ENCODE measurements at places on chromosomes 12 and 14.

DNA sequence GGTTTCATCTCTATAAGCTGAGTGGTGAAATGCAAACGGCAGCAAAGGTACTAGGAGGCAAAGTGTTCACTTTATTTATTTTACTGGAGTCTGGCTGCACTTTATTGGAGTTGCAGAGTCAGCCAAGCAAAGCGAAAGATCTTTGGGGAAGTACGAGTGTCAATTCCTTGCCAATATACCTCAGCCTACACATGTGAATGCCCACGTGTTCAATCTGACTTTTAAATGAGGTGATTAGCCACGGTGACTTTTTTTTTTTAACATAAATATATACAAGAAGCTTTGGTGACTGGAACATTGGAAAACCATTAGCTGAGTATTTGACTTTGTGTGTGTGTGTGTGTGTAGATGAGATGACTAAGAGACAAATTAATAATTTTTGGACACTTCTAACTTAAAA is 178.8 kb downstream of the NTS start:
- no peak for DNase-seq

DNA sequence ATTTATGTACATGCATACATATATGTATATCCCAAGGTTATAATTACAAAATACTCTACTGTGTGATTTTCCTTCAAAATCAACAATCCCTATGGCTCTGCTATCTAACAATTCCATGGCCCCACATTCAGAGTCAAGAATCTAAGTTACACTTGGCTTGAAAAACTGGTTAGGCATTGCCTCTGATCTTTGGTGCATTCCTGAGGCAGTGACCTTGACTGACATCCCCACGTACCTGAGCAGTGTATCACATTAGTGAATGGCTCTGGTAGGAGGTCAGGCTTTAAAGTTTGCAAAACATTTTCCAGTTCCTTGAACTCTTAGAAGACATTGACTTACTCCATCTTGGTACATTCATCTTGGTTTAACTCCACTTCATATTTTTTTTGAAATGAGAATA is 8.5 kb upstream of the STON2 start:
- no peak for DNase-seq

DNA sequence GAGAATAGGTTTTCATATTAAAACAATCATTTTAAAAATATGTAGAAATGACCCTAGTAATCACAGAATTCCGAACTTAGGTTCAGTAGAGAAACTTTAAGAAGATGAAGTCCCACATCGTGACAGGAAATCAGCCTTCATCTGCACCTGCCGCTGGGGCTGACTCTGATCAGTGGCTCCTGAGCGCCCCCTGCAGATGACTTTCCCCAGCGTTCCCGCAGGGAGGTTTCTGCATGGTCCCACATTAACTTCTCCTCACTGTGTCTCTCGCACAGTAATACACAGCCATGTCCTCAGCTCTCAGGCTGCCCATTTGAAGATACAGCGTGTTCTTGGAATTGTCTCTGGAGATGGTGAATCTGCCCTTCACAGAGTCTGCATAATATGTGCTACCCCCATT is 1131.1 kb downstream of the TMEM121 start:
- no peak for DNase-seq

GRCh38 chr12:54558311-54558710 is 8.9 kb downstream of the PDE1B start:
- no peak for DNase-seq

DNA sequence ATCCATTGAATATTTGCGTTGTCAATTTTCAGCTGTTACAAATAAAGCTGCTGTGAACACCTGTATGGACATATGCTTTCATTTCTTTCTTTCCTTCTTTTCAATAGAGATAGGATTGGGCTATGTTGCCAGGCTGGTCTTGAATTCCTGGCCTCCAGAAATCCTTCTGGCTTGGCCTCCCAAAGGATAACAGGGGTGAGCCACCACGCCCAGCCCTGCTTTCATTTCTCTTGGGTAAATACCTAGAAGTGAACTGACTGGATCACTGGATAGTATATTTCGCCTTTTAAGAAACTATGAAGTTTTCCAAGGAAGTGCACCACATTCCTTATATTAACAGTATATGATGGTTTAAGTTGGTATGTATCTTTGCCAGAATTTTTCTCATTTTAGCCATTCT is 32.3 kb upstream of the EAPP start:
- no peak for DNase-seq

- DNase-seq = no peak
Measured at GRCh38 chr14:77804592-77804991, 4.7 kb downstream of the ADCK1 start.

DNA sequence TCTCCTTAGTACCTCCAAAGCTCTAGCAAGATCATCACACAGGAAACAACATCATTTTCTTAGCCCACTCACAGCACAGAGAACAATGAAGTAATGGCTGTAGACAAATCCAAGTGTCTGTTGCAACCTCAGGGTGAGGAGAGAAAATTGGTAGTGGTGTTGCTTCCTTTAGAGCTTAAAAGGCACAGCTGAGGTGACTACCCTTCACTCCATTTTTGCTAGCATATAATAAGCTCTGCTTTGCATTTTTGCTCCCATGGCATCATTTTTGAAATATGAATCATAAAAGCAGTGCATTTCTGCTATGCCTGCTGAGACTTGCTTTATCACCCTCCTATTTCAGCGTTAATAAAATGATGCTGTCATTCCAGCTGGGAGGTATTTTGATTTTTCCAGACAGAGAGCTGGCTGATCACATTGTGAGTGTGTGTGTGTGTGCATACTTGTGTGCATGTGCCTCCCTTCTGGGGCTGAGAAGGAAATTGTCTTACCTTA is 18.5 kb upstream of the PCNX1 start:
- DNase-seq = no peak

GRCh38 chr12:120529641-120530417 is 871 bp upstream of the COQ5 start:
- DNase-seq = no peak

DNA sequence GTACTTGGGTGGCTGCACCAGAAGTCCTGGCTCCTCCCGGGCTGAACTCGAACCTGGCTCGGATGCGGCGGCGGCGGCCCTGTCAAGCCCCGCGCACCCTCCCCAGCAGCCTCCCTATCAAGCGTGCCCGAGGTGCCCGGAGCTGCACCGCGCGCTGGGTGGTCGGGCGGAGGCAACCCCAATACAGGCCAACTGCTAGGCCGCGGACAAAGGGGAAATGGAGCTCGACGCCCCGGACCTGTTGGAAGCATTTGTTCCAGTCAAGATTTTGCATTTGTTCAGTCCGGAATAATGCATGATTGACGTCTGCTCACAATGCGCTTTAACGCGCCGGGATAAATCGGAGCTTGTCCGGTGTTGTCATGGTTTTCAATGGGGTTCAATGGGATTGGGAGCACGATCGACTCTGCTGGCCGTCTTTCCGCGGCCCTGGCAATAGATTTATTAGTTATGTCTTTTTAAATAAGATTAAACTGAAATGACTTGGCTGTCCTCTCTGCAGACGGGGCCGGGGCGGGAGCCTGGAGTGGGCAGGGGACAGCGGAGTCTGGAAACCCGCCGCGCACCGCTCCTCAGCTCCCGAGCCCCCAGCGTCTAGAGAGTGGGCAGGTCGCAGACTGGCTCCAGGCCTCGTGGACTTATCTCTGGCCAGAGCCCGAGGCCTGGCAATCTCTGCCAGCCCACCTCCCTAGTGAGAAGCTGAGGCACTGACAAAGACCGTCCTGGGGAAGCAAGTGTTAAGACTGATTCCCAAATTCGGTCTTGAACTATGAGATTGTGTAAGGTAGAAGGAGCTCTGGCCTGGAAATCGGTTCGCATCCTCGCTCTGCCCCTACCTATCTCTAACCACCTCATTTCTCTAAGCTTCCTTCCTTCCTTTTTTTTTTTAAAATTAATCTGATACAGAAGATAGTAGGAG is 1.7 kb upstream of the NKX2-8 start:
- DNase-seq = no peak

DNA sequence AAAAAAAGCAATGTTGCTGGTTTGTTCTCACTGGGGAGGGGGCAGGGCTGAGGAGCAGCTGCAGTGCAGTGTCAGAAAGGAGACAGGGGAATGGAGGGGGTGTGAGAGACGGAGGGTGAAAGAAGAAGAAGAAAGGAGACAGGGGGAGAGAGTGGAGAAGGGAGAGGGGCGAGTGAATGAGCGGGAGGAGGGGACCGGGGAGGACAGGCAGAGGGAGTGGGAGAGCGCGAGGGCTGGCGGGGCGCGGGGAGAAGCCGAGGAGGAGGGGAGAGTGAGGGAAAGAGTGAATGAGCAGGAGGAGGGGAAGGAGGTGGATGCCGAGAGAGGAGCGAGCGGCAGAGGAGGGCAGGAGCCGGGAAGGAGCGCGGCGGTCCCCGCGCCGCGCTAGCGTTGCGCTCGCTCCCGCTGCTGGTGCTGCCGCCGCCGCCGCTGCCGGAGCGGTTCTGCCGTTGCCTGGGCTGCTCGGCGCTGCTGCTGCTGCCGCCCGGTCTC is at the start of gene NOVA1:
Gene NOVA1 (minus strand): TSS at position 445 of the 492 bp plus-strand sequence. CDS start 597 bp downstream, outside the sequence.
- no peak for DNase-seq

DNA sequence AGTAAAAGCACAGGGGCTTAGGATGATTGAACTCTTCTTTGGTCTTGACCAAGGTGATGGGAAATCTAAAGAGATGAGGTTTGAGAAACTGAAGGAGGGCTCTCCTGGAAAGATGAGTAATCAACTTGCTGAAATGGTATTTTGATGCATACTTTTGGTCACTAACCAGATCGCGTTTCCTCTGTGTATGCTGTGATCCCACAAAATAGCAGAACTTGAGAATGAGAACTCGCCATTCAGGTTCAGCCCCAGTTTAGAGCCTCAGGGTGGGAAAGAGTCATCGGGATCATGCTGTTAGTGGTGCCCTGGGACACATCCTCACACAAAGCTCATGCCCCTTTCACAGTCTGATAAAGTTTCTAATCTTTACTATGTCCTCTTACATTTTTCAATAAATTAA is 488.8 kb downstream of the ETNK1 start:
- no peak for DNase-seq

- DNase-seq = no peak
Measured at GRCh38 chr12:5293773-5294172, 138.1 kb upstream of the NTF3 start.

- no peak for DNase-seq
Measured at GRCh38 chr12:76226397-76226796, 121.8 kb downstream of the BBS10 start.

DNA sequence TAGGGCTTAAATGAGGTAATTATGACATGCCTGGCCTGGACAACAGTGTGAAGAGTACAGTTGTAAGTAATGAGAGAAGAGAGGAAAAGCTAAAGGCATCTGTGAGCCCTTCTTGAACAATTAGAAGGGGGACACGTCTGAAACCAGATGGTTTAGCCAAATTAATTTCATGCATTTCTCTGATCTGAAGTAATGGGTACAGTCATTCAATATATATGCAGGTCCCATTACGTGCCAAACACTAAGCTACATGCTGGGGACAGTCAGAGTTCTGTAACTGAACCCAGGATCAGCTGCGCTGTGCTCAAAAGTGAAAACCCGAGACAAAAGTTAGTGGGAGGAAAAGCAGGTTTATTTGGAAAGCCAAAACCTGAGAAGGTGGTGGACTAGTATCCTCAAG is 207.2 kb upstream of the TMTC1 start:
- no peak for DNase-seq

DNA sequence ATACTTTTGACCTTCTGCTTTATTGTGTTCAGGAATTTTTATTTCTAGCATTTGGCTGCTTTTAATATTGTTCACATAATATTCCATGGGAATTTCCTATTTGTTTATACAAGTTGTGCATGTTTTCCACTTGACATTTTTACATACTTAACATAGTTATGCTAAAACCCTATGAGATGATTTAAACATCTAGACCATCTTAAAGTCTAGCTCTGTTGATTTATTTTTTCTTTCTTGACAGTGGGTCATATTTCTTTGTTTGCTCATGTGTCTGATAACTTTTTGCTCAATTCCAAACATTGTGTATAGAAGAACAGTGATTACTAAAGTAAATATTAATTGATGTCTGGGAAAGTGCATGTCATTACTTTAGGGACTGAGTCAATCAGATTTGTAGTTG is 202.1 kb upstream of the PDZRN4 start:
- no peak for DNase-seq

DNA sequence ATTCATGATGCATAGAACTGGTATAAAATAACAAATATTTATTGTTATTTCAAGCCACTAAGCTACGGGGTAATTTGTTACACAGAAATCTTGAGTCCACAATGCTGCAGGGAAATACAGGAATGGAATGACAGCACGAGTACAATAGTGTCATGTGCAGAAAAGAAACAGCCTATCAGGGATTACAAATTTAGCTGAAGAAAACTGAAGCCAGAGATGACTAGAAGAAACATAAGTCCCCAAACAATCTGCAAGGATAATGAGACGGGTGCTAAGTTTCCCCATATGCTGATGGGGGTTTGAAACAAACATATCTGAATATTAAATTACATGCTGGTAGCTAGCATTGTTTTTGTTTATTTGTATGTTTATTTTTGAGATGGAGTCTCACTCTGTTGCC is 8.9 kb downstream of the ARMH4 start:
- no peak for DNase-seq

GRCh38 chr12:34389378-34390170 is 367.3 kb downstream of the ALG10 start:
- no peak for DNase-seq

DNA sequence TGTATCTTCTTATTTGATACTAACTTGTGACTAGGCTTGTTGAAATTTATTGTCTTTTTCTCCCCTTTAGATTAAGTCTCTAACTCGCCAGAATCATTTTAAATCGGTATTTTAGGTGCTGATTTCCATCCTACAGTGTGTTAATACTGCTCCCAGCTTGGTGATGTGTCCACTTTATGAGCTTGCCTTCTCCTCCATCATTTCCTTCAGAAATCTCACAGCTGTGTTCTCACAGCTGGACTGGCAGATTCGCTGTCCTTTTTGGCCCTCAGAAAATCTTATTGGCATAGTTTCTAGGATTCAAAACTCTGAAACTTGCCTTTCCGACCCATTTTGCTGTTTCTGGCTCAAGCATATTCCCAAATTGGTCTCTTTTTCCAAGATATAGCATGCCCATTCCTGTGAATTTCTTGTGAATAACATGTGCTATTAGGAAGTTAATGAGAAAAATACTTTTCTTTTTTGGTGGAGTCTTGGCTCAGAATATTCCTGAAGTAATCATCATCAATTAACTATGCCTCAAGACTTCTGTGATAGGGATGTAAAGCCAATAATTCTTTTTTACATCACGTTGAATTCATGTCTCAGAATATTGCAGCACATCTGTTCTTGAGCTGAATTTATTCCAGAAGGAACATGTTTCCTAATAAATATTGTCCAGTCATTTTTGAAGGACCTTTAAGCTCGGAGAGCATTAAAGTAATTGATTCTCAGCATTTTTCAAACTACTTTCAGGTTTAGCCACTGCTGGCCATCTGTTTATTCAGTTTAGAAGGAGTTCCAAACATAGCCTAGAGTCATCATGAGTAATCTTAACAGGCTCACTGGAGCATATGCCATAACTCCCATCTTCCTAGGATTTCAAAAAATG is 50.0 kb upstream of the USP44 start:
- DNase-seq = no peak

GRCh38 chr12:5586201-5586600 is 154.3 kb downstream of the NTF3 start:
- no peak for DNase-seq

DNA sequence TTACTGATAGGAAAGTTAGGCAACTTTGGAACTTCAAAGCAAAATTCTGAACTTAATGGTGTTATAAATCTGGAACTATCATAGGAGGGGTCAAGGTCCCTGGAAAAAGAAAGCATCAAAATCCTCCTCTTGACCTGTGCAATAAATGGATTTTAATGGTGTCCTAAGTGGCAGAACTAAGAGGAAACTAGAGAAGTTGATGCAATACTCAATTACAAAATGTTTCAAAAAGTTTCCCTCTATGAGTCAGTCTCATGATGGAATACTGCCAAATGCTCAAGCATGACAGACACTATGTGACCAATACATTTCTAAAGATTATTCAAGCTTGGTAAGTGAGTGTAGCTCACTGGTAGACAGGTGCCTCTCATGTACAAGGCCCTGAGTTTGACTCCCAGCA is 47.7 kb upstream of the ERGIC2 start:
- DNase-seq = no peak

All from tibial artery (tissue), 4 donors.